Activated naive CD8-positive, alpha-beta T cell treated with anti-CD3 and anti-CD28 coated beads, Interleukin-2, amount 10 ng/mL, durations not matched to agents 7 days and 5 days (primary cell): ENCODE measurements at places on chromosomes 16 and 17. TPM values are rescaled to one million over a fixed set of nuclear protein-coding genes. Genes with fewer than 3 reads are reported as not detected.

GRCh38 chr16:30355954-30356308 is 823 bp upstream of the CD2BP2 start:
- no peak for DNase-seq

DNA sequence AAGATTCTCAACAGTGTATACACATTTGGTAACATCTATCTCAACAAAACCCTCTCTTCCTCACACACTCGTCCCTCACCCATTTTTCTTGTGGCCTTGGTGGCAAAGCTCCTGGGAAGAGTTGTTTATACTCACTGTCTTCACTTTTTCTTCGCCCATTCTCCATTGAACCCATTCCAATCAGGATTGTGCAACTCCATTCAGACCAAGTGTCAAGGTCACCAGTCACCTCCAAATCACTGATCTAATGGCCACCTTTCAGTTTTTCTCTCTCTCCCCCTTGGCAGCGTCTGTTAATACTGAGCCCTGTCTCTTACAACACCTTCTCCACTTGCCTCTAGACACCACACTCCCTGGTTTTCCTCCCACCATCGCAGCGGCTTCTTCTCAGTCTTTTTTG is 8.6 kb upstream of the SLC13A5 start:
- no peak for DNase-seq

DNA sequence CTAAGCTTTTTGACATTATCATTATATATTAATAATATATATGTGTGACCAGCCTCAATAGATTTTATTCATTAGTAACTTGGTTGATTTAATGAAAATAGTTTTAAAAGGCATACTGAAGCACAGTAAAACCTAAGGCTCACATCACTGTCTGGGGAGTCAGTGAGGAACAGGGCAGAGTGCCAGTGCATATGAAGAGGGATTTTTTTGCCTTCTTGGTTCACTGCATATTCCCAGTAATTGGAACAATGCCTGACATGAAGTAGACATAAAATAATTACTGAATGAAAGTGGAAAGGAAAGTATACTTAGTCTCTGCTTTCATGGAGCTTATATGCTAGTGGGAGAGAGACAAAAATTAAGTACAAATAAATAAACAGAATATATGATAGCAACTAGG is 81.1 kb downstream of the FTO start:
- DNase-seq = no peak

- DNase-seq = no peak
Measured at GRCh38 chr17:34990921-34991365, 10.6 kb downstream of the LIG3 start.

DNA sequence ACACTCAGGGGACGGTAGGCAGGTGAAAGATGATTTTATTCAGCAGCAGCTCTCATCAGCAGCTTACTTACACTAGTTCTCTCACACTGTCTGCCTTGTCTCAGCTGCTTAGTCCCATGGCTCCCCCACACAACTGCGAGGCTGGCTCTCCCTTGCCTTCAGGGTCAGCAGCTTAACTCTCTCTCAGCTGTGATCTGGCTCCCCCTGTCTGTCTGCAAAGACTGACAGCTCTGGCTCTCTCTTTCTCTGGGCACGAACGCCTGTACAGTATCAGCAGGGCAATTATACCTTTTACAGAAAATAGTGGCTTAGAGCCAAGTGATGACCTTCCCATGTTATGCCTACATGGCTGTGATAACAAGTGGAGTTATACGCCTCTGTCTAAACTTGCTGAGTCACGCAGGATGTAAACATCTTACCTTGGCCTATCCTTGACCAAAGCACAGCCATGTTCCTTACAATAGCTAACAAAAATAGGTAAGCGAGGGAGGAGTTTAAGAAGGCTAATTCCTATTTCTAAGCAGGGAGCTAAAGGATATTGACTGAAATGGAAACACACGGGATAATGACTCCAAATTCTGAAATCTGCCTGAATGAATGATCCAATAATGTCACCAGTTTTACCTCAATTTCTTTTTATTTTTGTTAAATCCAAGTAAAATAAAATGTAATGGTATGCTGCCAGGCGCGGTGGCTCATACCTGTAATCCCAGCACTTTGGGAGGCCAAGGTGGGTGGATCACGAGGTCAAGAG is 1.1 kb upstream of the NDUFAB1 start:
- DNase-seq = peak; percentile 32

GRCh38 chr17:72498364-72499210 is 377.8 kb downstream of the SOX9 start:
- no peak for DNase-seq

GRCh38 chr17:70024253-70024652 is 50.8 kb upstream of the KCNJ16 start:
- no peak for DNase-seq

DNA sequence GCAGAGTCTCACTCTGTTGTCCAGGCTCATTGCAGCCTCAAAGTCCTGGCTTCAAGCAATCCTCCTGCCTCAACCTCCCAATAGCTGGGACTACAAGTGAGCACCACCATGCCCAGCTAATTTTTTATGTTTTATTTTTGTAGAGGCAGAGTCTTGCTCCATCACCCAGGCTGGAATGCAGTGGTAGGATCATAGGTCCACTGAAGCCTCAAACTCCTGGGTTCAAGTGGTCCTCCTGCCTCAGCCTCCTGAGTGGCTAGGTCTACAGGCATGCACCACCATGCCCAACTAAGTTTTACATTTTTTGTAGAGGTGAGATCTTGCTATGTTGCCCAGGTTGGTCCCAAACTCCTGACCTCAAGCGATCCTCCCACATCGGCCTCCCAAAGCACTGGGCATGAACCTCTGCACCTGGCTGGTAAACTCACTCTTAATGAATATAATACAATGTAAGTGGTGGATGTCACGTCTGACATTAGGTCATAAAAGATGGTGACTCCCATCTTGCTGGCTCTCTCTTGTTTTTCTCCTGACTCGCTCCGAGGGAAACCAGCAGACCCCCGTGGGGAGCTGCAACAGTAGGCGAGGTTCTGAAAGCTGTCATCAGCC is 126.2 kb downstream of the IRX3 start:
- no peak for DNase-seq

GRCh38 chr17:74737299-74738050 is 419 bp downstream of the RAB37 start:
- peak; percentile 63 for DNase-seq

GRCh38 chr16:9012848-9013507 is 49.3 kb upstream of the USP7 start:
- no peak for DNase-seq

- no peak for DNase-seq
Measured at GRCh38 chr17:53193044-53193443, 629.7 kb upstream of the KIF2B start.

GRCh38 chr17:17206124-17206912 is at the start of gene PLD6:
TSS of gene PLD6 (minus strand) at chr17:17206333. CDS start at chr17:17206286, 47 bp downstream.
- DNase-seq = peak; percentile 89

GRCh38 chr17:41522301-41523224 is 3.9 kb upstream of the KRT15 start:
- no peak for DNase-seq

DNA sequence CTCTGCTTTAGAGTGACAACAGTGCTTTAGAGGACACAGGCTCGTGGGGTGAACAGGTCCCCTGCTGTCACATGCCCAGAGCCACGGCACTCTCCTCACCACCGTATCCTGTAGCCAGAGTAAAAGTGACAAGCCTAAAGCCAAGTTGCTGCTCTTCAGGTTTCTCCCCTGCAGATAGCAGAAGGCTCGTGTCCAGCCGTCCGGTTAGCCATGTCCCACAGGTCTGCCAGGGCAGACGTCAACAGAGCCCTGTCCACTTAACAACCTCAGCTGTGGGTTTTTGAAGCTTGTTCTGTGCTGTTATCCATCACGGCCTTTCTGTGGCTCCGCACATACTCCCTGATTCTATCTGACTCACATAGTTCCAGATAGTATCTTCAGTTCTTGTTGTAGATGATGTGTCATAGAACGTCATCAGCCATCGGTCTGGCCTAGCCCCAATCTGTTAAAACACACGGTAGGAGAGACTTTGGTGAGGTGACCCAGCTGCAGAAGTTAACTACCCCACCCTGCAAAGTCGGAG is 100.7 kb downstream of the SOCS1 start:
- no peak for DNase-seq

DNA sequence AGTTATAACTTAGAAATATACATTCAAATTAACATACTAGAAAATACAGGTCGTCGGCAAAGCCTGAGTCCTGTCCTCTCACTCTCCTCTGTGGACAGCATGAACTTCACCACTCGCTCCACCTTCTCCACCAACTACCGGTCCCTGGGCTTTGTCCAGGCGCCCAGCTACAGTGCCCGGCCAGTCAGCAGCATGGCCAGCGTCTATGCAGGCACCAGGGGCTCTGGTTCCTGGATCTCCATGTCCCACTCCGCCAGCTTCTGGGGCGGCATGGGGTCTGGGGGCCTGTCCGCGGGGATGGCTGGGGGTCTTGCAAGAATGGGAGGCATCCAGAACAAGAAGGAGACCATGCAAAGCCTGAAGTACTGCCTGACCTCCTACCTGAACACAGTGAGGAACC is 319.4 kb downstream of the ZFHX3 start:
- DNase-seq = no peak

DNA sequence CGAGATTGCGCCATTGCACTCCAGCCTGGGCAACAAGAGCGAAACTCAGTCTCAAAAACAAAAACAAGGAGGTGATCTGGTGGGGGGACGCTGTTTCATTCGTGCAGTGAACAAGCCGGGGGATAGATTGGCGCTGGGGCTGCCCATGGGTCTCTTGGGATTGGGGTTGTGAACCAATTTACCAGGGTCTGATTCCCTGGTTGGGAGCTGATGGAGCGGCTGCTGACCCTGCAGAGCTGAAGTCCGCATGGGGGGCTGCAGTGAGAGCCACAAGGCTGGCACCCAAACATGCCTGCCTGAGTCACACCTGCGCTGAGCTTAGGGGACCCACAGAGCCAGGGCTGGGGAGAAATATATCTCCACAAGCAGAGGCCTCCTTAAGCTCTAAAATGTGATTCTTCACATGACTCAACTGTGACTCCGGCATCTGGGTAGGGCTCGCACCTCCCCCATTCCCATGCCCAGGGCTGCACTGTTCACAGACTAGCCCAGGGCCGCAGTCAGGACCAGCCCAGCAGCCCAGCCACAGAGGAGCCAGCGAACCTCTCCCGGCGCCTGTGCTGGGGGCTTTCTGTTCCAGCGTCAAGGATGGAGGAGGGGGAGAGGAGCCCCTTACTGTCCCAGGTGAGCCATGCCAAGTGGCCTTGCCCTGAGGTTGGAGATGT is 5.0 kb downstream of the TSPAN10 start:
- no peak for DNase-seq

DNA sequence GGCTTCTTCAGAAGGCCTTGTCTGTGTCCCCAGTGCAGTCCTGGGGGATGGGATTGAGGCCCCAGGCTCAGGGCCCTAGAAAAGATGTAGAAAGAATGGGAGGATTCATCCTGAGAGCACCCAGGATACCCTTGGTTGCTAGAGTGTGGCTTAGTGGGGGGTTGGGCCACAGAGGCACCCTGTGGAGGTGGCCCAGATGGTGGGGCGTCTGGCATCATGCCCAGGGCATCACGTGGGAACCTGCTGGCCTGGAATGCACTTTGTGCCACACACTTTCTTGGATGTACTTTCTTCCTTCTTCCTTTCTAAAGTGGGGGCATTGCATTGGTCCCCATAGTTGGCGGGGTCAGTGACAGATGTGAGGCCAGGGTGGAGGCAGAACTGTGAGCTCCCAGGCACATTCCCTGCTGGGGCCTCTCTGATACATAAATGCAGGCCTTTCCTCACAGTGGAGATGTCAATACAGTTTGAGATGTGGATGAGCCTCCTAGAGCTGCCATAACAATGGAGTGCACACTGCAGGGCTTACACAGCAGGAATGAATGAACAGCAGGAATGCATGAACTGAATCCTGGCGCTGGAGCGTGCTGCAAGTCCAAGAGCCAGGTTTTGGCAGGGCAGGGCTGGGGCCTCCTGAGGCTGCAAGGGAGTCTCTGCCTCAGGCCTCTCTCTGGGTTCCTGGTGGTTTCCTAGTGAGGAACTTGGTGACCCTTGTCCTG is 43.3 kb downstream of the MGAT5B start:
- DNase-seq = no peak

GRCh38 chr17:56173958-56174835 is 20.9 kb downstream of the ANKFN1 start:
- no peak for DNase-seq

GRCh38 chr17:76382803-76383545 is 1.4 kb upstream of the SPHK1 start:
- no peak for DNase-seq

- DNase-seq = no peak
Measured at GRCh38 chr17:77424585-77425344, 284.0 kb downstream of the SEC14L1 start.

C1QL1 gene
- total RNA-seq = not detected

CAPNS2 gene
- not detected for total RNA-seq

PRDM7 gene
- not detected for total RNA-seq

FBXO31 gene
- total RNA-seq = 36.6 TPM

ETV4 gene
- total RNA-seq = 1.6 TPM

ATP6V0C gene
- total RNA-seq = 117 TPM

MLKL gene
- total RNA-seq = 25.6 TPM

EVI2A gene
- 74.9 TPM for total RNA-seq

SEPTIN12 gene
- total RNA-seq = not detected

TBC1D26 gene
- 0.31 TPM for total RNA-seq
